Activated naive CD8-positive, alpha-beta T cell treated with anti-CD3 and anti-CD28 coated beads for 36 hours (primary cell): ENCODE measurements at places on chromosomes 1 and 21.

GRCh38 chr1:205537386-205538018 lies 33.0 kb downstream of the CDK18 start:
- DNase-seq = no peak

DNA sequence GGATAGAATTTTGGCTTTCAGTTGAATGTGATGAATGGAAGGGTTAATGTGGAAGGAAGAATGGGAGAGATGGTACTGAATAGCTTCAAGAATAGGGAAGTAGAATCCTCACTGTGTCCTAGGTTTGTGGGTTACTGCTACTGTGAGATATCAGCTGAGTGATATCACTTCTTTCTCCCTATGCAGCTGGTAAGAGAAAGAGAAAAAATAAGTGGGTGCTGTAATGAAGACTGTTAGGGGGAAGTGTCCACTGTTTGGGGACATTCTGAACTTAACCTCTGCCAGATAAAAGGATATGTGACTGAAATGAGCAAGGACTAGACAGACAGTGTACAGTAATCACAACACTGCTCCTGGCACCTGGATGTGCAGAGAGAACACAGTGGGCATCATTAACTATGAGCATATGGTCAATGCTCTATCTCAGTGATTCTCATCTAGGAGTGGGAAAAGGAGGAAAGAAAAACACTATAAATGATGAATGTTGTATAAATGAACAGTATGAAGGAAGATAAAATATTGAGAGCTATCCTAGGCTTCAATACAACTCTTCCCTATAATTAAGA lies 25.6 kb upstream of the MOB3C start:
- no peak for DNase-seq

GRCh38 chr1:180489976-180490375 lies 12.4 kb downstream of the ACBD6 start:
- DNase-seq = no peak

DNA sequence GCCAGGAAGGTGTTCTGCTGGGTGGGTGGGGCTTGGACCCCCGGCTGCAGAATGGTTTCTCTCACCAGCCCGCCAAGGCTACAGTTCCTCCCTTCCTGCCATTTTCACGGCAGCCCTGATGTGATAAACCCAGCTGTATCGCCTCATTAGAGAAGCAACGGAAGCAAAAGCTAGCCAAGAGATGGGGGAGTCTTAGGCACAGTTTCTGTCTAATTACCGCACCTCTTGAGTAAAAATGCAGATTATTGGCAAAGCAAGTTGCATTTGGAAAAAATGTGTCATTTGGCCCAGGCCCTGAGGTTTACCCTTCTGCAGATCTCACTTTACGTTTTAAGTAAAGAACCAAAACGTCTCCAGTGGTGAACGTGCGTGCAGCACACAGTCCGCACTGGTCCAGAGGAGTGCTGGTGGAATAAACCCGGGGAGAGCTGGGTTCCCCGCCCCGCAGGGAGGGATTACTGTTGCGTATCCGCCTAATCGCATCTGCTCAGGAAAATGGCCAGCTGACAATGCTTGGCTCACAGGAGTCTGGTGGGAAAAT lies 109.9 kb downstream of the GALNT2 start:
- DNase-seq = peak; percentile 23

GRCh38 chr1:192831706-192832355 lies 23.0 kb downstream of the RGS2 start:
- DNase-seq = no peak

- DNase-seq = no peak
Measured at GRCh38 chr1:192632641-192633532, 3.1 kb upstream of the RGS13 start.

DNA sequence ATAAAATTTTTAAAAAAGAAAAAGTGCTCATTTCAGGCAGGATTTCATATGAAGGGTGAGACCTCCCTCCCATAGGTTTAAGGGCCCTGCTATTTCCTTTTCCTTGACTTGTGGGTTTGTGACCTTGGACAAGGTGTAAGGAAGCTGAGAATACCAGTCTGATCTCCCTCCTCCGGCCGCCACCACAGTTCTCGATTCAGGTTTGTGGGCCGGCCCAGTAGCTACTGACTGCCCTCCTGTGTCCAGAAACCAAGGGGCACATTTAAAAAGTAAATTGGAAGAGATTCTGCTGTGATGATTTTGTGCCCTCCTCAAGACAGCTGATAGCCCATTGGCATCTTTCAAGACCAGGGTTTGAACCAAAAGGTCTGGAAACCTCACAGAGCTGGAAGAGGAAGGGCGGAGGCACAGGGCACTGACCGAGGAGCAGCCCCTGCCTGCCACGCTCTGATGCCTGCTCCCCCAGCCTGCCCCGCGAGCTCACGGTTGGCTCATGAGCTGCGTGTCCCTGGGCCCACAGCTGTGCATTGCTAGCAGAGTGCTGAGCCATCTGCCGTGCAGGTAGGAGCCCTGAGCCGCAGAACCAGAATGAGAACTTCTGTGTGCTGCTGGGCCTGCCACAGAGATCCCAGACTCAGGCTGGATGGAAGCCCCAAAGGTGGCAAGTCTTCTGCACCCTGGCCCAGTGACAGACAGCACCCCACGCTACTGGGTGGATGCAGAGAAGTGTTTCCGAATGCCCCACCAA lies 348.7 kb downstream of the NPHP4 start:
- DNase-seq = no peak

DNA sequence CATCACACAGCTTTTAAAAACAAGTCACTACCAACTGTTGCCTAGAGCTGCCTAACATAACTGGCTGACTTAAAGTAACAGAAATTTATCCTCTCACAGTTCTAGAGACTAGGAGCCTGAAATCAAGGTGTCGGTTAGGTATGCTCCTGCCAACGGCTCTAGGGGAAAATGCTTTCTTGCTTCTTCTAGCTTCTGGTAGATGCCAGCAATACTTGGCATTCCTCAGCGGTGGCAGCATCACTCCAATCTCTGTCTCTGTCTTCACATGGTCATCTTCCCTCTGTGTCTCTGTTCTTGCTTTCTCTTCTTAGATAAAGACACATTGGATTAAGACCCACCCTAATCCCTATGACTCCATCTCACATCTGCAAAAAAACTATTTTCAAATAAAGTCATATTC lies 51.5 kb downstream of the DMRTA2 start:
- DNase-seq = no peak

DNA sequence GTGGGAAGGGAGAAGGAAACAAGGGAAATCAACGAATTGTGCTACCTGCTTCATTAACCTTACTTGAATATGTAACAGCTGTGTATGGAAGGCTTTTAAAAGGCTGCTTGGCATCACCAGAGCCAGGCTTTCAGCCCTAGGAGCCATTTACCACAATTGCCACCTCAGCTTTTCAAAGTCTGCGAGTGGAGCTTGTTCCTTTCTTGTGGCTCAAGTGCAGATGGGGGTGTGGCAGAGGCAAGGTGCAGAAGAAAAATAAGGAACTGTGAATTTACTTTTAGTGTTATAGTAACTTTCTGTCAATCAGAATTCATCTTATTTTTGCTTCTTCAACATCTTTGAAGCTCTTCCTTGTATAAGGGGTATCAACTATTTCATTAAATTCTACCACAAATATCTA lies 17.6 kb downstream of the CLCA2 start:
- no peak for DNase-seq

DNA sequence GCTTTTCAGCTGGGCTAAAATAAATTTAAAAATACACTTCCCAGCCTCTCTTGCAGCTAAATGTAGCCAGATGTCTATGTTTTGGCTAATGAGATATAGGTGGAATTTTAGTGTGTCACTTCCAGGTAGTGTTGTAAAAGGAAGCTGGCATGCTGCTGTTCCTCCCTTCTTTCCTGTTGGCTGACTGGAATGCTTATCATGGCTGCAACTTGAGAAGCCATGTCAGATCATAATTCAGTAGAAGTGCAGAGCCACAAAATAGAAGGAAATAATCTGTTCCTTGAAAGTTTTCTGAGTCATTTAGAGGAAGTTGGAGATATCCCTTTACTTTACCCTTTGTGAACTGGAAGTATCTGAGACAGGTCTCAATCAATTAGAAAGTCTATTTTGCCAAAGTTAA lies 10.9 kb upstream of the RBM15 start:
- no peak for DNase-seq

DNA sequence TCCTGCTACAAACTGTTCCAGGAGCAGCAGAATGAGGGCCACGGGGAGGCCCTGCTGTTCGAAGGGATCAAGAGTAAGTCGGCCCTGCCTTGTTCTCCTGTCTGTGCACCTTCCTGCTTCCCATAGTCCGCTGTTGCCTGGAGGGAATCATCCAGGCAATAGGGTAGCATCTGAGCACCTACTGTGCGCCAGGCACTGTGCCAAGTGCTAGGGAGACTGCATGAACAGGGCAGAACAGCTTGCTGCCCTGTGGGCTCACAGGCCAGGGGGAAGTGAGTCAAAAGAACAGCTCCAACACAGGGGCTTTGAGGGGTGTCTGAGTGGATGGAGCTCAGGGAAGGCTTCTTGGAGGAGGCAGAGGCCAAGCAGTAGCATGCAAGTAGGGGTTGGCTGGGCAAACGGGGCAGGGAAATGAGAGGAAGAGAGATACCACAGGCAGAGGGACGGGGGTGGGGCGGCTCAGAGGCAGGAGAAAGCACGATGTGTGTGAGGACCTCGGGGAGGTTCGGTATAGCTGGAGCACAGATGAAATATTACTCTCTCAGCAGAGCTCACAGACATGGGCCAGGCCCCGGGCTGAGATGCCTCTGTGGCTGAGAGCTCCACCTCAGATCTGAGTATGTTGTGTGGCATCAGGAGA lies 15.5 kb upstream of the PADI6 start:
- peak; percentile 12 for DNase-seq

GRCh38 chr1:245822996-245823395 lies 668.2 kb downstream of the KIF26B start:
- no peak for DNase-seq

DNA sequence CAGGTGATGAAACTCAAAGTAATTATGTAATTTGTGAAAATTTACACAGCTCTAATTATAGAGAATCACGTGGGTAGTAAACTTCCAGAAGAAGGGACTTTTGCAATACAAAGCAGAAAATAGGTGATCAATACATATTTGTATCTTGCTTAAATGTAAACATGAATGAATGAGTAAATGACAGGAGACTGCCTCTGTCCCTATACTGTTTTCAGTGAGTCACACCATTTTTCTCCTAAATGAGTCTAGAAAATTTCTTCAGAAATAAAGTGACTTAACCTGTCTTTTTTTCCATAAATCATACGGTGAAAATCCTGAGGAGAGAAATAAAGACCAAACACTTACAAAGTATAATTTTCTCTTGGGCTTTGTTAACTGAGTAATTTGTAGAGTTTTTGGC lies 11.9 kb downstream of the RAP1A start:
- DNase-seq = no peak

DNA sequence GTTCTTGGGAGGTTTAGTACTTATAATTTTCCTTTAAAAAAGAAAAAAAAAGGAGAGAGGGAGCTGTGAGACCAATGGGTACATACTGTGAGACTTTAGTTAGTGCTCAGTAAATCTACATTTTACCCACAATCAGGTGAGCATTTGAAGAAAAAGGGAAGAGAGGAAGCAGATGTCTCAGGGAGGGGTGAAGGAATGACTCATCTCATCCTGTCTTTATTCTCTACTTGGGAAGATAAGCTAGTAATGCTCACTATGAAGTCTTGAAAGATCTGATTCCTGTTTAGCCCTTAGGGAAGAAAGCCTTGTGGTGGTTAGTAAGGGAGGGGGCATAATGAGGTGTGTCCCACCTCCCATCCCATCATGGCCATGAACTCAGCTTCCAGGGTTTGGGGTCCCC lies 112.6 kb downstream of the PLD5 start:
- no peak for DNase-seq

DNA sequence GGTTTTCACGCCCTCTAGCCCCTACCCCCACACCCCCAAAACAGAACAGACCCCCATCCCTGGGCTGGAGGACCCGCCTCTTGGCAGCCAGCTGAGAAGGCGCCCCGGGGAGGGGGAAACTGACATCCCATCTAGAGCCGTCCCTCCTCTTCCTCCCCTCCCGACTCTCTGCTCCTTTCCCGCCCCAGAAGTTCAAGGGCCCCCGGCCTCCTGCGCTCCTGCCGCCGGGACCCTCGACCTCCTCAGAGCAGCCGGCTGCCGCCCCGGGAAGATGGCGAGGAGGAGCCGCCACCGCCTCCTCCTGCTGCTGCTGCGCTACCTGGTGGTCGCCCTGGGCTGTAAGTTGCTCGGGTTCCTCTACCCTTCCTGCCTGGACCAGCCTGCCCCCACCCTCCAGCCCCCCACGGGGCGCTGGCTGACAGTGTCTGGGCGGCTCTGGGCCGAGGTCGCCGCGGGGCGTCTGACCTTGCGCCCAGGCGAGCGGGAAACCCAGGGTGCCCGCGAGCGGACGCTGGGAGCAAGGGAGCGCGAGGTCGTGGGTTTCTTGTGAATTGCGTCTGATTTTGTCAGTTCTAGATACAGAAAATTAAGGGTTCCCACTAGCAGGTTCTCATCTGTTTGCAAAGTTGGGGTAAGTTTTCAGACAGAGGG lies 618 bp downstream of the JAM2 start:
- DNase-seq = peak; percentile 66
